ENCODE measurements at places on chromosomes 16 and 17.

DNA sequence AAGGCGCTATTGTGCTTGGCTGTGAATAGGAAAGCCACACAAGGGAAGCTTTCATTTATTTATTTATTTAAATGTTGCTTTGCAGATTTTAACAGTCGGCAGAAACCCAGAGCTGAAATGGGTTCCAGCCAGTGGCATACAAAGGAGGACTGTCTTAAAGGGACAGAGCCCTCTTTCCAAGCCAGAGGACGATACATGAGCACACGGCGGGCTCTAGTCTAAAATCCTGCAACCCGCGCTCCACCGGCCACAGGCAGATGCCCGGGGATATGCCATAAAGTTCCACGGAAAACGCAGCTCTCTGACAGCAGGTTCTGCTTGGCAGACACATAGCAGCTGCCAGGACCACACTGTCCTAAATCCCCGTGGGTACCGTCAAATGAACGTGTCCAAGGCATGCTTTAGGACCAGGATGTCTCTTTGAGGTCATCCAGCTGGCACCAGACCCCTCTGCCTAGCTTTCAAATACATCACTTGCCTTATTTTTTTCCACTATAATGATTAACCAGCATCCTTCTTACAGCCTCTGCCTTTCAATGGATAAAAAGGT, 64.6 kb downstream of the CYTH1 start:
- DNase-seq = no peak

- no peak for DNase-seq
Measured at GRCh38 chr17:70863436-70864248, 694.3 kb downstream of the KCNJ2 start.

DNA sequence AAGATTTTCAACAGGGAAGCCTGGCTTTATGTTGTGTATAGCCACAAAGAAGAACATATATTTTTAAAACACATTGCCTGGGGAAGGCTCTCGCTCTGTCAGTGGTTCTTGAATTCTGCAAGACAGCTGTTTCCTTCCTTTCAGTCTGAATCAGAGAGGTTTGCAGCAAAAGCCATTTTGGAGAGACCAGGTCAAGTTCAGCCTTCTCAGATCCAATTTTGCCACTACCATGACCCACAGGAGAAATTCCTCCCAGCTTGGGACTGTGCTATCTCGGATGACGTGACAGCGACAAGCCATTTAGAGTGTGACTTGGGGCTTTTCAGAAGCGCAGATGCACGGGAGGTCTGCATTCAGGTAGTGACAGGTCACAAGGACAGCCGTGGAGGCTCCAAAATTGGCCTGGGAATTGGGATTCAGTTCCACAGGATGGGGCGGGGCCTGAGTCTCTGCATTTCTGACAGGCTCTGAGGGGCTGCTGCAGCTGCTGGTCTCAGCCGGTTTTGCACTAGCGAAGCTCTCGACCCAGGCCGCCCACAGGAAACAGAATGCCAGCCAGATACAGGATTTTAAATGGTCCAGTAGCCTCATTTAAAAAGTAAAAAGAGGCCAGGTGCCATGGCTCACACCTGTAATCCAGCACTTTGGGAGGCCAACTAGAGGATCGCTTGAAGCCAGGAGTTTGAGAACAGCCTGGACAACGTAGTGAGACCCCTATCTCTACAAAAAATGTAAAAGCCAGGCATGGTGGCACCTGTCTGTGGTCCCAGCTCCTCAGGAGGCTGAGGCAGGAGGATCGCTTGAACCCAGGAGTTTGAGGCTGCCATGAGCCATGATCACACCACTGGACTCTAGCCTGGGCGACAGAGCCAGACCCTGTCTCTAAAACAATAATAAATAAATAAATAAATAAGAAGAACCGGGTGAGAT, 196.6 kb upstream of the CIBAR2 start:
- DNase-seq = no peak

GRCh38 chr17:61410141-61411010, 10.7 kb downstream of the TBX2 start:
- DNase-seq = peak; percentile 92

DNA sequence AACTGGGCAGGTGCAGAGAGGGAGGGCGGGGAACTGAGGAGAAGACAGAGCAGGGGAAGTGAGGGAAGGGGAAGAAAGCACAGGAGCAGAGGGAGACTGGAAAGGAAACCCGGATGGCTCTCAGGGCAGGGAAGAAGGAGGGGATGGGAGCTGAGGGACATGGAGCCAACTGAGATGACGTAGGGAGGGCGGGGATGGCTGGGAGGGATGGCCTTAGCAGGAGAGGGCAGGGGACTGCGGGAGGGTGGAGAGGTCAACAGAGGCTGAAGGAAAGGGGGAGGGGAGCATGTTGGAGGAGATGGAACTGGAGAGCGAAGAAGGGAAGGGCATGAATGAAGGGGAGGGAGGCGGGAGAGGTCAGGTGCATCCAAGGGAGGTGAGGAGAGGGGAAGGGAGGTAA, 81.9 kb downstream of the KCNJ12 start:
- DNase-seq = peak; percentile 72

DNA sequence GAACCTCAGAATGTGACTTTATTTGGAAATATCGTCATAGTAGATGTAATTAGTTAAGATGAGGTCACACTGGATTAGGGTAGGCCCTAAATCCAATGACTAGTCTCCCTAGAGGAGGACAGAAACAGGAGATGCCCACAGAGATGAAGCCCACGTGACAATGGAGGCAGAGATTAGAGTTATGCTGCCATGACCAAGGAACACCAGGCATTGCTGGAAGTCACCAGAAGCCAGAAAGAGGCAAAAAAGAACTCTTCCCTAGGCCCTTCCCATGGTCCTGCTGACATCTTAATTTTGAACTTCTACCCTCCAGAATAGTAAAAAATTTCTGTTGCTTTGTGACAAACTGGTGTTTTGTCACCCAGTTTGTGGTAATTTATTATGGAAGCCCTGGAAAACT, 49.6 kb downstream of the IKZF3 start:
- no peak for DNase-seq

DNA sequence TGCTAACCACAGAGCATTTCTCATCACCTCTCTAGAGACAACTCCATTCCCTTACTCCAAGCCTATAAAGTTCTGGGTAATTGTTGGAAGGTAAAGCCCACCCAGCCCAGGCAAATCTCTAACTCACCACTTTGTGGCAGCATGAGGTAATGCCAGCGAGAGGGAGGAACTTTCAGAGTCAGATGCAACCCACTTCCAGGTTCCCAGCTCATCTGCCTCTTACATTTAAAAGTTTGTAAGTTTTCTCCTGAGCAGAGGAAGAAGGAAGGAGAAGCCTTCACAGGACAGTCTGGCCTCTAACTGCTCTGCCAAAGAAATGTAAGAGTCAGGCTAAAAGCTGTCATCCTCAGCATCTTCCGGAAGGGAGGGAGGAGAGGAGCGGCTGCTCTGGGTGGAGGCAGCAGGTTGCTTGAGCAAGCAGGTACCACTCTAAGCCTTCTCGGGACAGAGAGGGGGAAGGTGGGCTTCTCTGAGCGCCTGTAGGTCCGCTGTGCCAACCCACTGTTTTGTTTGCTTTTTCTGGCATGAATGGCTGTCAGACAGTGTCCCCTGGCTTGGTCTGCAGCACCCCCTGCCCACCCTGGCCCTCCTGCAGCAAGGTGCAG, 1.0 kb downstream of the ZNF319 start:
- DNase-seq = no peak

DNA sequence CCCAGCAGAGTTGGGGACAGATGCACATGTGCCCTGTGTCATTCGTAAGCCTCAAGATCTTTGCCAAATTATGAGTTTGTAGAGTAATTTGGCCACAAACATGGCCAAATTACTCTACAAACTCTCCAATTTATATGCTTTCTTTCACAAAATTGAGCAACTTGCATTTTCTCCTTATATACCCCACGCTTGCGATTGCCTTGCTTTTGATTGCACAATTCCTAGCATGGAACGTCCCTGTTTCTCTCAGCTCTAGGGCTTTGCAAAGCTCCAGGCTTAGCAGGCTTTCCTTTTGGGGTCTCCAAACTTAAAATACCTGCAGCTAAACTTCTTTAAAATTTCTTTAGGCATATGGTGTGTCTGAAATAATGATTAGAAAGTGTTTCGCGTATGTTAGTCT, 28.5 kb upstream of the MAF start:
- DNase-seq = no peak

GRCh38 chr16:49632795-49633184, 223.1 kb downstream of the ZNF423 start:
- DNase-seq = peak; percentile 31

- DNase-seq = no peak
Measured at GRCh38 chr17:63760771-63761539, 12.4 kb downstream of the CCDC47 start.

DNA sequence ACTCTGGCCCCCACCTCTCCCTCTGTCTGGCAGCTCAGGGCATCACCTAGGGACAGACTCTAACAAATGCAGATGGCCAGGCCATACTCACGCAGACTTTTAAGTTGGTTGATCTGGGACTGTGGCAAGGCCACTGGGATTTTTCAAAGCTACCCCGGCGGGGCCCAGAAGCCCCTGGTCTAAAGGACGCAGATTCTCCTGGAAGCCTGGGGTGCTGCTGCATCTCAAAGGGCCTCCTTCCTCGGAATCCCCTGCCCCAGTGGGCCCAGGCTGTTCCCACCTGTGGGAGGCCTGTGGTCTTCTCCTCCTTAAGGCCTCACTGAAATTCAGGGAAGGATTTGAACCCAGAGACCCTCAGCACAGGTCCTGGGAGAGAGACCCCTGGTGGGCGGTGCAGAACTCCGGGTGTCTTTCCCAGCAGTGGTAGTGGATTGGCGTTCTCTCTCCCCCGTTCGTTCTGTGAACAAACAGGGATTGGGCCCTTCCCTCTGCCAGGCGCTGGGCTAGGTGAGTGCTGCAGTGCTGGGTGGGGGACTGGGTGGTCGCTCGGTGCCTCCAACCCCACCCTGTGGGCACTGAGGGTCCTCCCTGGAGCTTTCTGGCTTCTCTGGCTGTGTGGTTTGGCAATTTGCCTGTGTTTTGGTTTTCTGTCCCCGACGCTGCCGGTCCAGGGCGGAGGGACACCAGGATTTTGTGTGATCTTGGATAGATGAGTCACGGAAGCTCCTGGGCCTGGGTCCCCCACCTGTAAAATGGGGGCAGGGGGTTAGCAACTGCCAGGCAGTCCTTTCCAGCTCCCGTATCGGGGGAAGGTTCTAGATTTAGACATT, 160.5 kb upstream of the GSE1 start:
- DNase-seq = no peak

DNA sequence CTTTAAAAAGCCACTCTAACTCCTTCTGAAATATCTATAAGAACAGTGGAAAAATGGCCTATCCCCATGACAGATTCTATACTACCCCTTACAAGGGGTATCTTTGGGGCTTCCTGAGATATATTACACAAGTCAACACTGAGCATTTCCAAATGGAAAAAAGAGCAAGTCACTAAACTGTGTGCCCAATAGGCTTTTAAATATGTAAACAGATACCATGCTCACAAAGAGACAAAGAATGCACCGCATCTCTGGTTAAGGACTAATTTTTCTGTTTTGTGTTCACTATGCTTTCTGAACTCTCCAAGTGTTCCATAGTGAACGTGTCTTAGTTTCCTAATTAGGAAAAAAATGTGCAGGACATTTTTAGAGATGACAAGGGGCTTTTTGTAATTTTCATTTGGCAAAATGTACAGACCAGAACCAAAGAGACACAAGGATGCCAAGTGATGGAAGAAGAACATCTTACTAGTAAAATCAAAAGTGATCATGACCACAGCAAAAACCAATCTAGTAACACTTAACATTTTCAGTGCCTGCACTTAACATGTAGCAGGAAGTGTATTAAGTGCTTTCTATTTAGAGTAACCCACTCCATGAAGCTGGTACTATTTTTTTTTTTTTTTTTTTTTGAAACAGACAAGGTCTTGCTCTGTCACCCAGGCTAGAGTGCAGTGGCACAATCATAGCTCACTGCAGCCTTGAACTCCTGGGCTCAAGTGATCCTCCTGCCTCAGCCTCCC, 21.5 kb downstream of the MYH11 start:
- no peak for DNase-seq

GRCh38 chr17:58565389-58566311, 51.2 kb upstream of the MTMR4 start:
- DNase-seq = no peak

DNA sequence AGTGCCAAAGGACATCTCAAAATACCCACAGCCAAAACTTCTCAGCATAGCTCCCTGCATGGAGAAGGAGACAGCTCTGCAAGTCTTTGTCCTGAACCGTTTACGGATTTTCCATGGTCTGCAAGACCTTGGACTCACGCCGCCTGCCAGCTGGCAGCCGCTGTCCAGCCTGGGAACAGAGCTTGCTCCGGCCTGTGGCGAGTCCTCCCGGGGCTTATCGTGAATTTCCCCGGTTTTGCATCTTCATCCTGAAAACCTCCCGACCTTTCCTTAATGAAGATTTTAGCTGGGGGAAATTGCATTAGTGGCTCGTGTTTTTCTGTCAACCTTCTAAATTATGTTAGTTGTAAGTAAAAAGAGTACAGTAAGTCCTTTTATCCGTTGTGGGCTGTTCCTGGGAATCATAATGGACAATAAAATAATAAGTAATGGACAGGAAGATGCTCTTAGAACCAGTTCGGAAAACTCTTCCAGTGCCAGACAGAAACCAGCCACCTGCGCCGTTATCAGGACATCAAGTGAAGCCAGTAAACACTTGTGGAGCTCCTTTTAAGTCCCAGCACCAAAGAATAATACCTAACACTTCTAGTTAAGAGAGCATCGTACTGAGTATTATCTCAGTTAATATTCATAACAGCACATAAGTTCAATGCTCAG, 112.4 kb upstream of the NOL11 start:
- DNase-seq = no peak

- no peak for DNase-seq
Measured at GRCh38 chr17:9666461-9667050, 21.2 kb downstream of the USP43 start.

DNA sequence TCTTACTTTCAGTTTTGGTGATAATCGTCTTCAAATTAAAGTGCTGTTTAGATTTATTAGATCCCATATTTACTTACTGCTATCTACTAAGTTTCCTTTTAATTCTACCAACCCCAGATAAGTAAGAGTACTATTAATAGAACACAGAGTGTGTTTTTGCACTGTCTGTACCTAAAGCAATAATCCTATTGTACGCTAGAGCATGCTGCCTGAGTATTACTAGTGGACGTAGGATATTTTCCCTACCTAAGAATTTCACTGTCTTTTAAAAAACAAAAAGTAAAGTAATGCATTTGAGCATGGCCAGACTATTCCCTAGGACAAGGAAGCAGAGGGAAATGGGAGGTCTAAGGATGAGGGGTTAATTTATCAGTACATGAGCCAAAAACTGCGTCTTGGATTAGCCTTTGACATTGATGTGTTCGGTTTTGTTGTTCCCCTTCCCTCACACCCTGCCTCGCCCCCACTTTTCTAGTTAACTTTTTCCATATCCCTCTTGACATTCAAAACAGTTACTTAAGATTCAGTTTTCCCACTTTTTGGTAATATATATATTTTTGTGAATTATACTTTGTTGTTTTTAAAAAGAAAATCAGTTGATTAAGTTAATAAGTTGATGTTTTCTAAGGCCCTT, 56.8 kb downstream of the HLF start:
- DNase-seq = no peak

DNA sequence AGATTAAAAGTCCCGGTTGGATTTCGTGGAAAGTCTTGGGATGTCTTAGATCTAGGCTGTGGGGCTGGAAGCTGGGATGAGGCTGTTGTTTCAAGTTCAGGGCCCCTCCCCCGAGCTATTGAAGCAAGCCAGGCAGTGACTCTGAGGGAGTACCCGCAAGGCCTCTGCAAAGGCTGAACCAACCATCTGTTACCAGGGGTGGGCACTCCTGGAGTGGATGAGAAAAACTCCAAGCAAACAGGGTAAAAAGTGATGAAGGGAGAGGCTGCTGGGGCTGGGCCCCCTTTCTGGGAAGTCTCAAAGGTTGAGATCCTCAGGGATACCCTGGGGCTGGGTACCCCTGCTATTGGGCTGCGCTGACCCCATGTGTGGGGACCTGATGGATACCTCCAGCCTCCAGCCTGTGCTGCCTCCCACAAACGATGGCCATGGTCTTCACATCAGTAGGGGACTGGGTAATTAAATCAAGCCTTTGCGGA, 82.4 kb upstream of the KIFC3 start:
- no peak for DNase-seq
